ENCODE measurements at places on chromosomes 11 and 22. TPM values are rescaled to one million over a fixed set of nuclear protein-coding genes. Genes with fewer than 3 reads are reported as not detected.
A peak's percentile ranks its signal among the peaks of the same experiment; 100 is the strongest.

GRCh38 chr11:94767701-94768601 lies at the start of gene AMOTL1:
AMOTL1 (plus strand) TSS chr11:94768356; CDS start chr11:94768512, 156 bp downstream.
- peak; percentile 75 for DNase-seq

DNA sequence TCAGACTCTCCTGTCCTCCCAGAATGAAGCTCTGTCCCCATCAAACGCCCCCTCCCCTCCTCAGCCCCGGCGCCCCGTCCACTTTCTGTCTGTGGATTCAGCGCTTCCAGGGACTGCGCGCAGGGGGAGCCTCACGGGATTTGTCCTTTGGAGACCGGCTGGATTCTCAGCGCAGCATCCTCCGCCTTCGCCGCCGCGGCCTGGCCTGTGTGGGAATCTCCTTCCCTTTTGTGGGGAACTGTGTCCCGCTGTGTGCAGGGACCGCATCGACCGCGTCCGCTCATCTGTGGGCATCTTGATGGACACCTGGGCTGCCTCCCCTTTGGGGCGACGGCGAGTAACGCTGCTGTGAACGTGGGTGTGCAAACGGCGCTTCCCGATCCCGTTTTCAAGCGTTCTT lies 1.1 kb upstream of the SCT start:
- DNase-seq = no peak

DNA sequence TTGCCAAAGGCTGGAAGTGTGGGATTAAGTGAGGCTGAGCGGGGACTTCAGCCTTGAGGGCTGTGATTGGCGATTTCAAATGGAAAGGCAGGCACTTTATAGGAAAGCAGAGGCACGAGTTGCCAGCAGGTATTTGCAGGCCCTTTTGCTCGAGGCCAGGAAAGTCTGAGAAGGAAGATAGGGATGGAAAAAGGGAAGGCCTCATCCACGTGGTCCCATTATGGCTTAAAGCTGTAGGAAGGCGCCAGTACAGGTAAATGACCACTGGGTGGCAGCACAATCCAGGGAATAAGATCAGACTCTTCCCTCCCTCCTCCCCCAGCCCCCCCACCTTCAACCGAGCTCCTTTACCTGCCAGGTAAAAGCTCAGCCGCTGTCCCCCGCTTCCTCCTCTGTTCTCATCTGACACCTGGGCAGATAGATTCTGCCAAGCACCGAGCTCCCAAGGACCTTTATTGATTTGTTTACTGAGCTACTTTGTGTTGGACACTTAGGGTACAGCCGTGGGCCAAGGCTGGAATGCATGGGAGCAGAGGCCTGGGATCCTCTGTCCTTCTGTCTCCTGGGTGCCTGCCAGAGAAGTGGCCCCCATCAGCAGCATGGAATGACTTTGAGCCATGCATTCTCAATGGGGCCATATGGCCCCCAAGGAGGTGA lies 7.5 kb downstream of the P2RX3 start:
- peak; percentile 49 for DNase-seq

- no peak for DNase-seq
Measured at GRCh38 chr22:36753120-36753802, 22.7 kb downstream of the IFT27 start.

- no peak for DNase-seq
Measured at GRCh38 chr11:113410414-113411135, 23.0 kb downstream of the ANKK1 start.

- DNase-seq = no peak
Measured at GRCh38 chr11:84549217-84549616, 1077.9 kb downstream of the DLG2 start.

Gene OR2AT4
- not detected for total RNA-seq

Gene CCDC87
- 0.52 TPM for total RNA-seq

Measured in HFFc6 (cell line).